NCI-H146 (cell line): ENCODE measurements at places on chromosomes 2 and 18.

DNA sequence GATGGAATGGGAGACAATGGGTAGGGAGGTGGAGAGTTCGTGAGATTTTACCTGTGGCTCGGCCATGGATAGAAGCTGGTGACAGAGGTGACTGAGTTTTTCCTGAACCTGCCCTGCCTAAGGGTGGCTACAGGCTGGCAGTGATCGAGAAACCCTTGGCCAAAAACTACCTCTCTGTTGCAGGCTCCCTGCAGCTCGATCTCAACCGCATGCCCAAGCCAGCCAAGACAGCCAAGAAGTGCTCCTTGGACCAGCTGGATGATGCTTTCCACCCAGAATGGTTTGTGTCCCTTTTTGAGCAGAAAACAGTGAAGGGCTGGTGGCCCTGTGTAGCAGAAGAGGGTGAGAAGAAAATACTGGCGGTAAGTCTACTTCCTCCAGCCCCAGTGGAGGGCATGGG is 225.5 kb downstream of the DYSF start:
- DNase-seq, result no peak

- DNase-seq, result no peak
Observed at GRCh38 chr2:241981076-241981700, 111.7 kb downstream of the RTP5 start.

DNA sequence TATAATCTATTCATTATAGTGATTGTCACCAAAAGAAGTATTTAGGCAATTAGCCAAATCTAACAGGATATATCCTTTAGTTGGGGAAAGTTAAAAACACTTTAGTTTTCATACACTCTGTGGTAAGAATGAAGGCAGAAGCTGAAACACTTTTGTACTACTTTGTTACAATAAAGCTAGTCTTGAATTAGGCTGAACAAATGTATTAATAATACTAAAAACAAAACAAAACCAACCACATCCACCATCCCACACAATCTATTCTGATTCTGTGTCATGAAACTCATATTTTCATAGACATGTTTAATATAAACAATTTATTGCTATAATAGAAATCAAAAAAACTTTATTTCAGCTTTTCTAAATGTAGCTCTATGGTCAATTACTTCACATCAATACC is 508.8 kb downstream of the ZEB2 start:
- no peak for DNase-seq

DNA sequence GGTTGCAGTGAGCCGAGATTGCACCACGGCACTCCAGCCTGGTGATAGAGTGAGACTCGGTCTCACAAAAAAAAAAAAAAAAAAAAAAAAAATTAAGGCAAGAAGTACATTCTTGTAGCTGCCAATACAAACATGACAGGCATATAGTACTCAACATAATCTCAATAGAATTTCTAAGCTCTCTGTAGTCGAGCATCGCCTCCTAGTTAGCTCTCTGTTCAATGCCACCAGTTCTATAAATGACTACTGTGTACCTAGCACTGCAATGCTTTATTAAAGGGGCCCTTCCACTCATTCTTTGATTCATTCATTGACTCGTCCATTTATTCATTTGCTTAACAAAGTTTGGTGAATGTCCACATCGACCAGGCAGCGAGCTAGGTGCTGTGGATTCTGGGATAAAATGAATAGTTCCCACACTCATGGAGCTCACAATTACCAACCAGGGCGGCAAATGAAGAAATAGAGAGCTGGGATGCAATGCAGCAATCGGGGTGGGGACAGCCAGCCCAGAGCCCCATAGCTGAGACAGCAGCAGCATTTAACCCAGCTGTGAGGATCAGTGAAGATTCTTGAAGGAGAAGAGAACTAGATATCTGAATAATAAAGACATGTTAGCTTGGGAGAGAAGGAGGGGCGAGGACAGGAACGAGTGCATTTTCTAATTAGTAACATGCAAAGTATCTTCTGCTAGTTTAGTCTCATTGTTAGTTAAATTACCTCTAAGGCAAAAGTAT is 349.8 kb downstream of the LPIN1 start:
- DNase-seq, result no peak

DNA sequence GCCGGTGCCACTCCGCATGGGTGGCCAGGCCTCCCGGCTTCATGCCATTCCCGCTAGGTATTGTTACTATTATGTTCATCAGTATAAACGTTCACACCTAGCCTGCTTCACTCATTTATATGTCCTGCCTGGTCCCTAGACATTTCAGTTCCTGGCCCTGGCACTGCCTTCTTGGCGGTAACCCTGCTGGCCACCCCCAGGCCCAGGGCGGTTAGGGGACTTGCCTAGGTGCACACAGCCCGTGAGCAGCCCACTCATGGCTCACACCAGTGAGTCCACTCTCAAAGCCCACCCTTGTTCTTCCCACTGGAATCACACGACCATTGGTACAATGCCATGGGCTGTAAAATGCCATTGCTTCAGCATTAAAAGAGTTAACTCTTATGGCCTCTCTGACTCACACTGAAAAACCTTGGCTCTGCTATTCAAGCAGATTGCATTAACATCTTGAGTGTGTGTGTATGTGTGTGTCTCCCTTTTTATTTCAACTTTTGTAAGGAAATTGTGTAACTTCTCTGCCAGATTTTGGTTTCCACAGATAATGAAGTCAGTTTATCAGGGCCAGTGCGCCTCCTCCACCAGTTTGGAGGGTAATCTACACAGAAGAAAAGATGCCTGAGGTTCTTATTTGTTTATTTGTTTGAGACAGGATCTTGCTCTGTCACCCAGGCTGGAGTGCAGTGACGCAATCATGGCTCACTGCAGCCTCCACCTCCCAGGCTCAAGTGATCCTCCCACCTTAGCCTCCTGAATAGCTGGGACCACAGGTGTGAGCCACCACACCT is 74.2 kb downstream of the RAB31 start:
- DNase-seq, result no peak

GRCh38 chr2:79511320-79511951 is 1.4 kb upstream of the CTNNA2 start:
- DNase-seq, result no peak

GRCh38 chr2:160499865-160500264 is 6.3 kb upstream of the RBMS1 start:
- DNase-seq, result no peak

DNA sequence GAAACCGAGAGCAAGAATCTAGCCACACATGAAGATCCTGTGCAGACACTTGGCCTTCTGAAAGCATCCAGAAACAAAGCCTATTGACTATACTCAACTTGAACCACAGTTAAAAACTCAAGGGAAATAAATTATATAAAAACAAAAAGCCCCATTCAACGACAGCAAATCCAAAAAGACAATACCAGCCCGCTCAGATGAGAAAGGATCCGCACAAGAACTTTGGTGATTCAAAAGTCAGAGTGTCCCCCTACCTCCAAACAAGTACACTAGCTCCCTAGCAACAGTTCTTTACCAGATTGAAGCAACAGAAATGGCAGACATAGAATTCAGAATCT is 163.2 kb downstream of the WDPCP start:
- no peak for DNase-seq

DNA sequence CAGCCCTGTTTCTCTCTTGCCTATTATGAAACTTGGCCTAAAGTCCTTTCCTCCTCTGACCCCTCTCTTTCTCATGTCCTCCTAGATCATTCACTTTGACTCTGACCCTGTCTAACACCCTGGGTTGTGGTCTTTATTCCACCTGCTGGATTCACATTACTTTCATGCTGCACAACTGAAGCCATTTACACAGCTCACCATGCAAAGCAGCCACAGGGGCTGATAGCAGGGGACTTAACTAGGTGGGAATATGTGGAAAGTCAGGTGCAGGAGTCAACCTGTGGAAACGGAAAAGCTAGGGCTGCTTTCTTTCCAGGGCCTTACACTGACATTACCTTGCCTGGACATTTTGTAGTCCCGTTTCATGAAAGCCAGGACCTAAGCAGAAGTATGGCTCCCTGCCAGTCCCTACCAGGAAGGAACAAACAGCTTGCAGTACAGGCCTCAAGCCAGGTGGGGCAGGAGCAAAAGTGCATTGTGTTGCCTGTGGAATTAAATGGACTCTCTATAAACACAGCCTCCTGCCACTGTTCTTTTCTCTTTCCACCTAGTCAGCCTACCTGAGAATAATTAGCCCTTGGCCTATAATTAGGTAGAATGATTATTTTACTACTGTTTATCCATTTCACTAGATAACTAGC is 11.8 kb downstream of the MAPRE3 start:
- DNase-seq, result peak; percentile 95

- no peak for DNase-seq
Observed at GRCh38 chr2:242031481-242032019, 162.0 kb downstream of the RTP5 start.

DNA sequence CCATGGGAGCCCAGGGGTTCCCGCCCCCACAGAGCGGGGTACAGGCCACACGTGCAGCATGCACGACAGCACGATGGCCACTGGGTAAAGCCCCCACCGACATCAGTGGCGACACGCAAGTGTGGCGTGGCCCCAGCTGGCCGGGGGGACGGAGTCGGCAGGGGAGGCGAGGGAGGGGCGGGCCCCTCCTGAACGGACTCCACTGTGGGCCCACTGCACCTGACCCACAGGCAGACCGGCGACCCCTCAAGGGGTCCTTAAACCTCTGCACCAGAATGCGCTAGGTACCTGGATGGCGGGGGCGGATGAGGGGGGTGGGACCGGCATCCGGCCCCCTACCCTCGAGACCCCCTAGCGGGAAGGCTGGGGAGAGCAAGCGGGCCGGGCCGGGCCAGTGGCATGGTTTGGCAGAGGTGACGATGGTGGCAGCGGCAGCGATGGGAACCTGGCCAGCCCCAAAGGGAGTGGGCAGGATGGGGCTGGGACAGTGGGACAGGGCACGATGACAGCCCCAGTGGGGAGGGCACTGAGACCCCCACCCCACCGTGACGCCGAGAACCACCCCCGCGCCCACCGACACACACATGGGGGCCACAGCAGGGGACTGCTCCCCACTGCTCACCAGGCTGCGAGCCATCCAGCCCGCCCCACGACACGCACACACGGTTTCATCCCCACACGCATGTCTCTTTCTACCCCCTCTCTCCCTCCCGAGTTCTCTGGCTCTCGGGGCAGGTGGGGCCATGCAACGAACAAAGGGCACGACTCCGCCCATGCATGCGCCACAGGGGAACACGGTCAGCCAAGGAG is 91.9 kb upstream of the ANKRD30BL start:
- DNase-seq, result no peak

- no peak for DNase-seq
Observed at GRCh38 chr2:126839796-126840195, 58.9 kb upstream of the TEX51 start.

DNA sequence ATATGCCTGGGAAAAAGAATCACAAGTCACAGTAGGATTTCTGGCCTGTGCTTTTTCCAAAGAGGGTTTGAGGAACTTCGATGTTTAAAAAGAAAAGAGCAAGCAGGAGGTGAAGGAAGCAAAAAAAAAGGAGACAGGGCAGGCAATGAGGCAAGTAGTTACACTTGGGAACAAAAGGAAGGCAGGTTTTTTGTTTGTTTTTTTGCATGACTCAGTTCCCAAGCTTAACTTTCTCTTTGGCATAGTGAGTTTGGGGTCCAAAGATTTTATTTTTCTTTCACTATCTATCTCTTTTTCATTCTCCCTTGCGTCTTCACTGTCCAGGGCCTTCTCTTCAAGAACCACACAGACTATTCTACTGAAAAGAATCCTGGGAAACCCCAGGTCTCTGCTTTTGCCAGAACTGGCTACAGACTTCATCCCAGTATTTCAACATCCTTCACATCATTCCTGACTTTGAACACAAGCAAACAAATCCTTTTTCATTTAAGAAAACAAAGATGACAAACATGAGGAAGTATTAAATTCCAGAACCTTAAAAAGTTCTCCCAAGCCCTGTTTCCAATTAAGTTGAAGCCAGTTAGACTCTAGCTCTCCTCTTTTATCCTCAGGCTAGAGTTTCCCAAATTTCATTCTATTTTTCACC is 210.7 kb upstream of the RND3 start:
- no peak for DNase-seq

- no peak for DNase-seq
Observed at GRCh38 chr2:36478332-36478738, 119.6 kb downstream of the FEZ2 start.

- DNase-seq, result no peak
Observed at GRCh38 chr18:61951396-61951795, 58.6 kb upstream of the RNF152 start.

DNA sequence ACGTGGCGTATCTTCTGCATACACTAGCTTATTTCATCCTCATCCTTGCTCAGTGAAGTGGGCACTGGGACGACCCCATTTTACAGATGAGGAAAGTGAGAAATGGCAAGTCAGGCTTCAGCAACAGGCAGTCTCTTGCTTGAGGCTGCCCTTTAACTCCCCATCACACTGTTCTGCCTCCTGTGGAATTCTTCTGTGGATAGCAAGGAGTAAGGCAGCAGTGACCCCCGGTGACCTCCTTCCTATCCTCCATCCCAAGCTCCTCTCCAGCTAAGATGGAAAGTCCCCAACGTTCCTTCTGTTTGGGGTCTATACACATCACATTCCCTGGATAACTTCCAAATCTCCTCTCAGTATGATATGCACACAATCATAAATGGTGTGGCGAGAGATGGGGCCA is 10.5 kb downstream of the ANKRD29 start:
- no peak for DNase-seq

GRCh38 chr2:181657379-181657778 is 474 bp upstream of the CERKL start:
- peak; percentile 50 for DNase-seq

- no peak for DNase-seq
Observed at GRCh38 chr2:240999873-241000541, 1.6 kb downstream of the SNED1 start.

GRCh38 chr2:26401739-26402541 is at the start of gene DRC1:
DRC1 (plus strand) TSS chr2:26401920; CDS start chr2:26401990, 70 bp downstream.
- DNase-seq, result peak; percentile 82

DNA sequence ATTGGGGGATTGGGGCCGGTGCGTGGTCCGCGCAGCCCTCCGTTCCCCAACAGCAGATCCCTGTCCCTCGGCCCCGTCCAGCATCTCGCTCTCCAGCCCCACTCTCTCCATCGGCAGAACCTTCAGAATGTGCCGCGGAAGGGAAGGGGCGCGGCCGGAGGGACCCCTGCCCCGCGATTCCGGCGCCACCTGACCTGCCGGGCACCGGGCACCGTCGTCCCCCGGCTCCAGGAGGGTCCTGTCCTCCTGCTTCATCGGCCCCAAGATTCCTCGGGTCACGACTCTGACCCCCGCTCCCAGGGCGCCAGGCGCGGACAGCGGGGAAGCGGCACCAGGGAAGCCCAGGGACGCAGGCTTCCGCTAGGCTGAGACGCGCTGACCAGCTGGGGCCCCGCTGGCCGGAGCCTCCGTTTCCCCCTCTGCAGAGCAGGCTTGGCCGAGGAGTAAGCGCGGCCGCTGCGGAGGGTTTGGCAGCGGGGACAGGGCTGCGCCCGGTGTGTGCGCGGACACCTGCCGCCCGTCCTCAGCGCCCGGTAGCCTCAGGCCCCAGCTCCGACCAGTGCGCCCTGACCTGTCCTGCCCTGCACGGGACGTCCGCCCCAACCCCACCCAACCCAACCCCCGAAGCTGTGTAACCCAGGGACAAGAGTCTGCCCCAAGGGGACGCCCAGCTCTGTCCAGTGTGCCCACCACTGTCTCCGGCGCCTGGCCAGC is 16.8 kb upstream of the BOK start:
- no peak for DNase-seq
